ENCODE measurements at places on chromosomes 7 and 10. TPM values are rescaled to one million over a fixed set of nuclear protein-coding genes. Genes with fewer than 3 reads are reported as not detected.

GRCh38 chr7:64639267-64640001, 26.5 kb upstream of the ZNF107 start:
- H3K27me3 ChIP-seq, result no peaks in the 10 kb centered on the region
- no peaks in the 10 kb centered on the region for H3K4me1 ChIP-seq
- no peak for DNase-seq

DNA sequence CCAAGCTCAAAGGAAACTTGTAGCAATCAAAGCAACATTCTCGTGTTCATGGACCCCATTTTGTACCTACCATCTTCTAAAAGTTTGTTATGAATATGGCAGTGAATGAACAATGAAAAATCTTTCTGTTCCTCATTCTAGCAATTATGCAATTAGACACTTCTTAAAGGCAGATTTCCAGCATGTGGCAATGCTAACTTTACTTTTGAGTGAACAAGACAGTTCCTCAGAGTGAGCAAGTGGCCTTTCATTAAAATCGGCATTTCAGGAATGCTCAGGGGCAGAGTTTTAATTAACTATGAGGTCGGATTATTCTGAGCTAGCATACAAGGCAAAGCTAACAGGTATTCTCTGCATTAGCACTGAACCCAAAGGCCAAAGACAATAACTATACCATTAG, 48.4 kb upstream of the NFE2L3 start:
- DNase-seq, result no peak
- H3K4me1 ChIP-seq, result no peaks in the 10 kb centered on the region
- H3K27me3 ChIP-seq, result no peaks in the 10 kb centered on the region
- H3K4me3 ChIP-seq, result no peak overlapping the region
- no peak overlapping the region for H3K27ac ChIP-seq

DNA sequence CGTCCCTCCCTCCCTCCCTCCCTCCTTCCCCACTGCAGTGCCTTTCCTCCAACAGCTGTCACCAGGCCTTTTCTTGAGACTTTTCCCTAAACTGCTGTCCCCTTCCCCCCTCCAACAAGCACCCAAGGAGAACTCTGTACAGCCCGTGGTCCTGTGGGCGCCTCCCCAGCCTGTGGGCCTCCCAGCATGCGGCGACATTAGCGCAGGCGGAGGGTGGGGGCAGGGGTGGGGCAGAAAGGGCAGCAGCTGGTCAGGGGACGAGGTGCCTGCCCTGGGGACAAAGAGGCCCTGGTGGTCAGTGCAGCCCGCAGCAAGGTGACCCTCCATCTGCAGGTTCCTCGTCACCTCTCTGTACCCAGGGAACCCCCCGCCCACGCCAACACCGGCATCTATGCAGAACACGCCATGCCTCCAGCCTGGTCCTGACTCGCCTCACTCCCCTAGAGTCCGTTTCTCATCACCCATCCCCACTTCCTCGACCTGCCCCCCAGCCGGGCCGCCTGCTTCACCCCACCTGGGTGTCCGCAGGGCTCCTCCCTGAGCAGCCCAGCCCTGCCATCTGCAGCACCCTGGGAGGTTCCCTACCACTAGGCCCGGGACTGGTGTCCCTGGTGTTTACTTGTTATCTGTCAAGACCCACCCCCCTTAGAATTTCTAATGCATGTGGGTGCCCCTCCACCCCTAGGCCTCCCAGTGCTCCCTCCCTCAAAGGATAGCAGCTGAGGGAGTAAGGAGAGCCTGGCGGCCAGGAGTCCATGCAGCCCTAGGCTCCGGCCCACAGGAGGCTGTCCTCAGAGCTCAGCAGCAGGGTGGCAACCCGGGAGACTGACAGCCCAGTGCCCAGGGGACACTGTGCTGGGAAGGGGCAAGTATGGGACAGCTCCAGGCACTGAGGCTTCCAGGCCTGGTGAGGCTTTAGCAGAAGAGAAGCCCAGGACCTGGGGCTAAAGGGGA, 147.8 kb downstream of the ARHGAP22 start:
- peaks cover 44% of the 10 kb centered on the region for H3K4me1 ChIP-seq
- DNase-seq, result peak; percentile 38
- no peaks in the 10 kb centered on the region for H3K27me3 ChIP-seq
- H3K4me3 ChIP-seq, result no peak overlapping the region
- H3K36me3 ChIP-seq, result no peaks in the 10 kb centered on the region
- no peak overlapping the region for H3K27ac ChIP-seq

The SFRP4 gene
- not detected for total RNA-seq

The TMEM236 gene
- total RNA-seq, result 0.64 TPM
